ENCODE measurements at places on chromosomes 5 and 9.

GRCh38 chr5:108917596-108917995 is 169.9 kb downstream of the FER start:
- no peak for DNase-seq

- no peak for DNase-seq
Observed at GRCh38 chr5:107268241-107268640, 402.5 kb downstream of the EFNA5 start.

DNA sequence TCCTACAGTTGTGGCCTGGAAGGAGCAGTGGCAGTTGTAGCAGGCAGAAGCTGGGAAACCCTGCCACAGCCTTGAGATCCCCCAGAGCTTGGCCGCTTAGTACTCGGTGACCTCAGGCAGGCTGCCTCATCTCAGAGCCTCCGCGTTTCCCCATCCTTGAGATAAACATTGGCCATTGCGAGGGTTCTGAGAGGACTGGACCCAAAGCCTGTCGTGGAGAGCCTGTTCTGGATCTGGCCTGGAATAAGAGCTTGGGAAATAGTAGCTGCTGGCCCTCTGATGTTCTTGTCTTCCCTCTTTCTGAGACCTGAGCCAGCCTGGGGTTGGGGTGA is 1.3 kb downstream of the MIGA2 start:
- no peak for DNase-seq

- DNase-seq: no peak
Observed at GRCh38 chr9:20048985-20049384, 260.1 kb upstream of the SLC24A2 start.

GRCh38 chr5:33611877-33612276 is 171.1 kb downstream of the TARS1 start:
- no peak for DNase-seq

GRCh38 chr5:140162781-140163180 is 12.2 kb upstream of the CYSTM1 start:
- DNase-seq: no peak

All from stimulated activated CD8-positive, alpha-beta memory T cell treated with anti-CD3 and anti-CD28 coated beads, Interleukin-7, amount 100 ng/mL, for 1 hour (primary cell).